Fibroblast of skin of abdomen (primary cell): ENCODE measurements at places on chromosomes 4 and X.

GRCh38 chrX:11472879-11473278 is 179.7 kb downstream of the AMELX start:
- DNase-seq = no peak

- no peak for DNase-seq
Measured at GRCh38 chr4:8194306-8195242, 4.5 kb upstream of the SH3TC1 start.

DNA sequence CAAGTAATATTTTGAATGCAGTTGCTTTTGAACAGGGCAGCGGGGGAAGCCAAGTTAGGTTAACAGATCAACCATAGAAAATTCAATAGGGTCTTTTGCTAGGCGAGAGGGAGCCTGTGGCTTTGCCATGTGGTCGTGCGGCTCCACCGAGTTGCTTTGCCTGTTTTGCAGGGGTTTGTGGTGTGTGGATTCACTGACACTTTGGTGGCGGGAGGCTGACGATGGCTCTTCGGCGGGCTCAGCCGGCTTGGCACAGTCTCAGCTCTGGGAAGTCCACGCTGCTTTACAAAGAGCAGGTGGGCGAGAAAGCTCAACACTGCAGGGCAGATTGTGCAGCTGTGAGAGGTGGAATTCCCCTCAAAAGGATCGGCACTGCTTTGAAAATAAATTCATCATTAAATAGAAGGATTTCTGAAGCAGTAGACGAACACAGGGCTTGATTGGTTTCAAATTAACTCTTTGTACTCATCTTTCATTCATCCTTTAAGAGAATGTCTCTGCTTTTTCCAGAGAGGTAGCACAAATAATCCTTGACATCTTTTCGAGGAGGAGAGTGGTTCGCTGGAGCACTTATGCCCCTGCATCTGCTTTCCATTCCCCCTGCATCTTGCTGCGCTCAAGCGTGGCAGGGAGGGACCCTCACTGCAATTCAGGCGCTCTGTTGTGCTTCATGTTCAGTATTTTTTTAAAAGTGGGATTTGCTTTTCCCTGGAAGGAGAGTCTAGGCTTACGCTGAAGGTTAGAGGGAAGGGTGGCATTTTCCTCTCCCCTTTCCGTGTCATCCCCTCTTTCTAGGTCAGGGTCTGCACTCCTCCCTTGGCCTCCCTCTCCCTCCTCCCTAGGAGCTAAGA is 201.8 kb upstream of the LEF1 start:
- DNase-seq = no peak

DNA sequence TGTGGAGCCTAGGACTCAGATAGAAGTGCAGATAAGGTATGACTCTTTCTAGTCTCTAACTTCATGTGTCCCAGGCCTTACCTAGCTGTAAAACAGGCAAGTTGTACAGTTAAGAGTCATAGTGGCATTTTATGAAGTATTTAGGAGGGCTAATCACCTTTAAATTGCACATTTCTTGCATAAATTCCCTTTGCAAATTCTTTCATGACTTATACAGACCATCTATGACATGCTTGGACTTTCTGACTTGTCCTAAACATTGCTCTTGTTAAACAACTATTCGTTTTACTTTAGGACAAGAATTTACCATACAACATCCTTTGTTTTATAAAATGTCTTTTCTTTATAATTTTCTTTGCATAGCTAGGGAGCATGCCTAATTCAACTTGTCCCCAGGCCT is 7.8 kb upstream of the RRAGB start:
- DNase-seq = no peak

DNA sequence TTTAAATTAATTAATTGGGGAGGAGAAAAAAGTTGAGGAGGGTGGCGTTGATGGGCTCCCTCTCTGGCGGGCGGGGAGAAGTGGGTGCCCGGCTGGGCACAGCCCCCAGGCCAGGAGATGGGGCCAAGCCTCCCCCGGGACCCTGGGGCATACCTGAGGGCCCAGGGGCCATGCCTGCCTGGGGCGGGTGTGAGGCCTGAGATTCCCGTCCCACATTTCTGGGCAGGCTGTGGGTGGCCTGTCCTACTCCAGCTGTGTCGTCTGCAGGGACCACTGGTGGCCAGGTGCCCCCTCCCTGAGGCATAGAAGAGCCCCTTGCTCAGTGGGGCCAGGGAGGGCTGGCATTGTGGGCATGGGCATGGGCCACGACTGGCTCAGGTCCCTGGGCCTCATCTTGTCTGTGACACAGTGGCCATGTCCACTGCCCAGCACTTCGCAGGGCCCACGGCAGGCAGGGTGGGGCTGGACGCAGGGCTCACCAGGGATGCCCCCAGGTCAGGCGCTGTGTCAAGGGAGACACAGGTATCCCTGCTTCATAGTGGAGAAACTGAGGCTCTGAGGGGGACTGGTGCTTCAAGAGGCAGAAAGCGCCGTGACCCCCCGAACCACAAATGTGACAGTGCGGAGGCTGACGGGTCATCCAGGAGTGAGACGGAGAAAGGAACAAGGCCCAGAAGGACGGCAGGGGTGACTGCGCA is 60.1 kb downstream of the FAM53A start:
- no peak for DNase-seq

DNA sequence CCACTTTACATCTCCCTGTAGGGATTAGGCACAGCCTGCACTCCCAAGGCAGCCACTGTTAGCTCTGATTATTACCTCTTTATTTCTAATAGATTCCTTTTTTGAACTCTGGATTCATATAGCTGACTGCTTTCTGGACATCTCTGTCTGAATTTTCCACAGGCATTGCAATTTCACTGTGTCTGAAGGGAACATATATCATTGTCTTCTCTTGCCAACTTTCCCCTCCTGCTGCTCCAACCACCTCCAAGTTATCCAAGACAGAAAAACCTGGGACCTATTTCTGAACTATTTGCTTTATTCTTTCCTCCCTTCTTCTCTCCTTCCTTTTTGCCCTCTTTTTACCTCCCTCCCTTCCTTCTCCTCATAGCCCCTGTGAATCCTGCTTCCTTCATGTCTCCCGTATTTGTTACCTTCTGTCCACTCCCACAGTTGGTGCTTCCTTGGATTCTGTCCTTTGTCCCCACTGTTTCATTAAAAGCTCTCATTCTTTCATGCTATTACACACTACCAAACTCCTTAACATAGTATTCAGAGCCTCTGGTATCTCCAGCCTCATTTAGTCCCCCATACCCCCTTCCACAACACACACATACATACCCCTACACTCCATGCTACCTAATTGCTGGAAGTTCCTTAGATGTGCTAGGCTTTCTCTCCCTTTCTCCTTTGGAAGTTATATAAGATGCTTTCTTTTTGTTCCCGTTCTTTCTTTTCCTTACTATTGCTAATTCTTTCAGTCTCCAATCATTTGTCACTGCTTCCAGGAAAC is 34.7 kb downstream of the FGF2 start:
- DNase-seq = no peak

- no peak for DNase-seq
Measured at GRCh38 chr4:106418444-106418843, 49.9 kb upstream of the GIMD1 start.

DNA sequence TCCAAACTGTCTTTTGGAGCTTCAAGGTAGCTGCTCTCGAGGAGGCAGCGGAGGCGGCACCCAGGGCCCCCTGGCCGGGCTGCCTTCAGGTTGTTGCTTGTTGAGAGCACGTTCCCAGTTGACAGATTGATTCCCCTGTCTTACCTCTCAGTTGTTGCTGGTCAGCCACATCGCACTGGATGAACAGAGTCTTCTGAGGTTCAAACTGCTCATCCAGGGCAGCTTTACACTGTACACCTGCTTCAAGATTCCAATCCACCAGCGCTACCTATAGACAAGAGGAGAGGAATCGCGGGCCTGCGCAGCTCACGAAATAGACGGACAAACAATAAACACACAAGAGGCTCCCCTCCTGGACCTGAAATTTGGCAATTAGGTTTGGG is 497 bp downstream of the HPGD start:
- no peak for DNase-seq

- no peak for DNase-seq
Measured at GRCh38 chr4:9936129-9936644, 85.1 kb downstream of the SLC2A9 start.

GRCh38 chrX:154549766-154550165 is 2.3 kb downstream of the IKBKG start:
- no peak for DNase-seq

DNA sequence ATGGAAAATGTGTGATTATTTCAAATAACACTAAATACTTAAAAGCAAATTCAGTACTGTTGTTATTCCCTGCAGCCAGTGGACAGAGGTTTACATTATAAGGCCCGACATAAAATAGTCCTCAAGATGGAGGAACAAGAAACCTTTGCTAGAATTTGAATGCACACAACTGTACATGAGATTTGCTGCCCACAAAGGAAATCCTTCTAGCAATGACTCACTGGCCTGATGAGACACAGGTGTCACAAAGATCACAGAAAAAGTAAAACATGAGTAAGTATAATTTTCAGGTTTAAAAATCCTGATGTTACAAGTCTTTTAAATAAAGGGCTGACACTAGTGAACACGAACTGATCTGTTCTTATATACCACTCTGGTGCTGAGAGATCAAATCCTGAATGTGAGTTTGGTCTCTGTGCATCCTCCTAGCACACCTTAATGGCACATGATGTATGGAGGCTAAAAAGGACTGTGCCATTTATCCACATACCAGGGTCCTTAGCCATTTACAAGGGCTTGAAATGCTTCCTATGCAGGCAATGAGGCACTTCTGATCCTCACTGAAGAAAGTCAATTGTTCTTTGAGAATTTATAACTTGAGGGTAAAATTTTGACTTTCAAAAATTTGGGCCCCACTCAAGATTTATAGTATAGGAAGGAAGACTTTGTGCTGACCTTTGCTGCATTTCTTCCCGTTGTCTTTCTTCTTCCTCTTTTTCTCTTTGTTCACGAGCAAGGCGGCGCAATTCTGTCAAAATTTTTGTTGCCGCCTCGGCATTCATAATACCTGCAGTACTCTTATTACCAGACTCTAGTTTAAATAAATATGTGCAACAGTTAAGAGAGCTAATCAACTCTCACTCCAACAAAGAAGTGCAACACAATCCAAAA is 23.0 kb downstream of the MAP7D3 start:
- peak; percentile 11 for DNase-seq

GRCh38 chr4:128663325-128663724 is 146.2 kb upstream of the JADE1 start:
- no peak for DNase-seq

DNA sequence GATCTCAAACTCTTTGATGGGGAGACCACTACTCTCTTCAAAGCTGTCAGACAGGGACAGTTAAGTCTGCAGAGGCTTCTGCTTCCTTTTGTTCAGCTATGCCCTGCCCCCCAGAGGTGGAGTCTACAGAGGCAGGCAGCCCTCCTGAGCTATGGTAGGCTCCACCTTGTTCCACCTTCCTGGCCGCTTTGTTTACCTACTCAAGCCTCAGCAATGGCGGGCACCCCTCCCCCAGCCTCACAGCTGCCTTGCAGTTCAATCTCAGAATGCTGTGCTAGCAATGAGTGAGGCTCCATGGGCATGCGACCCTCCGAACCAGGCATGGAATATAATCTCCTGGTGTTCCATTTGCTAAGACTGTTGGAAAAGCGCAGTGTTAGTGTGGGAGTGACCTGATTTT is 42.1 kb upstream of the UGT2B10 start:
- no peak for DNase-seq

DNA sequence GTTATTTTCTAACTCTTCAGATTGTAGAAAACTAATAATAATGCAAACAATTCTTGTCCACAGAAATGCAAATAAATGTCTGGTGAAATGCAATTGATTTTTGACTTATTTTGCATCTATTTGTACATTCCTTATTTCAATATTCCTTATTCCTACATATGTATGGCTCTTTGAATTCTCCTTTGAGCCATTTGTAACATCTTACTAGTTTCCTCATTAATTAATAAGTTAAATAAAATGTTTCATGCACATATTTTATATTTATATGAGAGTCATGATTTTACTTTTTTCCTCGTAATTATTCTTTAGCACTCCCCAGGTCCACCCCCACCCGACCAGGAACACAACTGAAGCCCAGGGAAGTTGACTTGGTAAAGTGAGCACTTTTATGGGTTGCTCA is 2.7 kb upstream of the FTHL17 start:
- no peak for DNase-seq

GRCh38 chrX:19627533-19627932 is 112.2 kb upstream of the MAP3K15 start:
- DNase-seq = peak; percentile 13

DNA sequence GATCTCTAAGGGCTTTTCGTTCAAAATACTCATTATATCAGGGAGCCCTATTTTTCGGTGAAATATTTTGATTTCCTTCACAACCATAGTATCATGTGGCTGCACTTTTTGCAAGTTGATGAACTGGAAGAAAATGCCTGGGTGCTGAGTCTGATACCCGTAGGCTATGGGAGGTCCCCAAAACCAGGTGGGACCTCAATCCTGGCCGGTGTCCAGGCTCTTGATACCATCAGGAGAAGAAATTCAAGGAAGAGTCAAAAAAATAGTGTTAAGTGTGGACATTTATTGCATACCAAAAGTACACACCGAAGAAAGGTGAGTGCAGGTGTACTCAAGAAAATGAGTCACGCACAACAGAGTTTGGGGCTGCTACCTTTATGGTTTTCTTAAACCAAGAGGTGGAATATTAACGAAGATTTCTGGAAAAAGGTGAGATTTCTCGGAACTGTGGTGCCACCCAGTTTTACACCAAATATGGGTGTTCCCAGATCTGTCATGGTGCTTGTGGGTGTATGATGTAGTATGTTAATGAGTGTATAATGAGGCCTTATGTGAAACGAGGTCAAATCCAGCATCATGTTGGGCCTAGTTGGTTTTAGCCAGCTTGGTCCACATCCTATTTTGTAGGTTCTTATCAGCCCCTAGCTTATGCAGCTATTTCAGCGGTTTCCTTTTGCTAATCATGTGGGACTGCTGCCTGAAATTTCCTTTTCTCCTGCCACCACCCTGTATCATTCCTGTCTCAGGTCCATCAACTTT is 29.9 kb downstream of the VCX2 start:
- DNase-seq = no peak
